T47D (cell line): ENCODE measurements at places on chromosomes 3 and 15.

GRCh38 chr3:50390508-50391224, 31.3 kb upstream of the TMEM115 start:
- no peak for DNase-seq

DNA sequence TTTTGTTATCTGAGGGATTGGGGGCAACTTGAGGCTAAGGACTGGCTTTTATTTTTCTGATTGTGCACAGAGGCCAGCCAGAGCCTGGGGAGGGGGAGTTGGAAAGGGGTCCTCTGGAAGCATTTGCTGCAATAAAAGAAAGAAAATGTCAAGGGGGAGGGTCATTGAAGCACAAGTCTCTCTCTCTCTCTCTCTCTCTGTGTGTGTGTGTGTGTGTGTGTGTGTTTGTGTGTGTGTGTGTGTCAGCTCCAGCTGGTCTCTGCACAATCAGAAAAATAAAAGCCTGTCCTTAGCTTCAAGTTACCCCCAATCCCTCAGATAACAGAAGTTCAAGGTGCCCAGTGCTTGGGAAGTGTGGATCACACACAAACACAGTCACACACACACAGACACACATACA, 52.1 kb upstream of the CCDC174 start:
- DNase-seq = no peak

DNA sequence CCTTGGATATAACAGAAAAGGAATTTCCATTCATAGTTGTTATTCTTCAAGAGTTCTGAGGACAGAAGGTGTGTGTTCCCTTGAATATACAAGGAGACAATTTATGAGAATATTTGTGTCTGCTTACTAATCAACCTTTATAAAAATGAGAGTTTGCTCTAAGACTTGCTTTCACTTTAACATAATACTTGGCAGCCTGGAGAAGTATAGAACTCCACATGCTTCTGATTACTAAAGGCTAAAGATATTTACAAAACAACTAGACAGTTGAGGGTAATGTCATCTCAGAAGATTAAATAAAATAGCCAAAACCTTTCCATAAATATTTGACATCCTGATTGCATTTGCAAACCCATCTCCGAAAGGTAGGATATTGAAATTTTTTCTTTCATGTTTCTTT, 727.1 kb upstream of the NAALADL2 start:
- DNase-seq = no peak

DNA sequence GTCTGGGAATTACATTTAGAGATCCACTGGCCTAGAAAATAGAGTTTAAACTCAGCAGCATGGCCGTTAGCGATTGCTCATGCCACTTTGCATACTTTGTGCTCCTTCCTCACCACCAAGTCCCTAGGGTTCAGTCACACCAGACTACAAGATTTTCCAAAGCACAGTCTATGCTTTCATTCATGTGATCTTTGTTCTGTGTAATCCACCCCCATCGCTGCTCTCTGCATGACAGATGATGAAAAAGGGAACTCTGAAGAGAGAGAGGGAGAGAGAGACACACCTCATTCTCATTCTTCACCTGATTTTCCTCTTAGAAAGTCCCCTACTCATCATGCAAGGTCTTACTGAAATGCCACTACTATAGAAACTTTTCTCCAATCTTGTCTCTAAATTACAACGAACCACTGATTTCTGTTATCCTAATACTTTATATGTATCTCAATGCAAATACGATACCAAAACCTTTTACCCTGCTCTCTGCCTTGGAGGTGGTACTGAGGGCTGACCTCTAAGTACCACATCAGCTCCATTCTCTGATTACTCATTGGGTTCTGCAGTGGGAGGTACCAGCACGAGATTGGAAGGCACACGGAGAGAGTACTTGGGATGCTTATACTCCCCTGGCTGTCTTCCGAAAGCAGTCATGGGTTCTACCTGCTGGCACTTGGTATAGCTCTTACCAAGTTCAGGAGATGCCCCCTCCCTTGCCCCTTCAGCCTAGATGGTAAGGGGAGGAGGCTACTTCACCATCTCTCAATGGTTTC, 1.1 kb upstream of the PARP15 start:
- no peak for DNase-seq

- DNase-seq = no peak
Measured at GRCh38 chr3:134485075-134485717, 589 bp downstream of the ANAPC13 start.

DNA sequence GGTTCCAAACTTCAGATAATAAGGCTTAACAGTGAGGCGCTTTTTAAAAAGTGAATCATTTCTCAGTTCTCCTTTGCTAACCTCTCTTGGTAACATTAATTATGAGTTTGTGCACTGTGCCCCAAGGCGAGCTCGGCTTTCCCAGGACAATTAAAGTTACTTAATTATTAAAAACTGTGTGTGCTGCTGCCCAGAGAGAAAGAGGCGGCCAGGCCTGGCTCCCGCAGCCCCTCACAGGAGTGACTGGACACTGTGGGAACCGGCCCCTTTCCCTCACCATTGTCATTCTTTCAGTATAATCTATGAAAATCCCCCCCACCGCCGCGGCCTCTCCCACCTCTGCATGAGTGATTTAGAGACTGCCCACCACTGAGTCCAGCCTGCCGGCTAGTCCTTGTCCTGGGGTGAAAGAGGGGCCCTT, 43.1 kb upstream of the HES1 start:
- DNase-seq = no peak

DNA sequence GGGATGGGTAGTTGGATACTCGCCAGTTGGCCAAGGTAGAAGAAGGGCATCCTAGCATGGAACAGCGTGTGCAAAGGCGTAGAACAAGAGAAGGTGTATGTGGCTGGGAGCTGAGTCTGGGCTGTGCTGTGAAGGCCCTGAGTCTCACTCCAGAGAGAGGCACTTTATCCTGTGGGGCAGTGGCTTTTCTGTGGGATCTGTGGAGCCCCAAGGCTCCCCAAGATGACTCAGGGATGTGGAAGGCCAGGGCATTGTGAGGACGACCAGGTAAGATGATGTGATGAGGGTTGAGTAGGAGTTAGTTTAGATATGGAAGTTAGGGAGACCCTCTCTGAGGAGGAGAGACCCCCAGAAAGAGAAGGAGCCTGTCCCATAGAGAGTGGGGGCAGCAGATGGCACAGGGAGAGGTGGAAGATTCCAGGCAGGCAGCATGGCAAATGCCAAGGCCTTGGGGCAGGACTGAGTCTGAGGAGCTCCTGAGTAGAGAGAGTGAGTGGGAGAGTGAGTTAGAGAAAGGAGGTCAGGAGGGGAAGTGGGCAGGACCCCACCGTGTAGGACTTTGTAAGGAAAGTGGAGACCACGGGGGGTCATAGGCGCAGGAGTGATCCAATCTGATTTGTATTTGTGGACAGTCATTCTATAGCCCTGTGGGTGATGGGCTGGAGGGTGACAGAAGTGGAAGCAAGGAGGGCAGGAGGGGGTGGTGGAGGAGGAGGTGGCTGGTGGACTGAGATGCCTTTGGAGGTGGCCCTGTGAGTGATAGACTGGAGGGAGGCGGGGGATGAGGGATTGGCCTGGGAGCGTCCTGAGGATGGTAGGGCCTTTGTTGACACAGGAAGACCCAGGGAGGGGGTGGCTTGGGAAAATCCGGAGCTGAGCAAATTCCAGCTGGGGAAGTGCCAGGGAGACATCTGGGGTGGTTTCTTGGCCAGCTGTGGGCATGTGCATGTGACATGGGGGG, 50.3 kb downstream of the FBLN2 start:
- no peak for DNase-seq

DNA sequence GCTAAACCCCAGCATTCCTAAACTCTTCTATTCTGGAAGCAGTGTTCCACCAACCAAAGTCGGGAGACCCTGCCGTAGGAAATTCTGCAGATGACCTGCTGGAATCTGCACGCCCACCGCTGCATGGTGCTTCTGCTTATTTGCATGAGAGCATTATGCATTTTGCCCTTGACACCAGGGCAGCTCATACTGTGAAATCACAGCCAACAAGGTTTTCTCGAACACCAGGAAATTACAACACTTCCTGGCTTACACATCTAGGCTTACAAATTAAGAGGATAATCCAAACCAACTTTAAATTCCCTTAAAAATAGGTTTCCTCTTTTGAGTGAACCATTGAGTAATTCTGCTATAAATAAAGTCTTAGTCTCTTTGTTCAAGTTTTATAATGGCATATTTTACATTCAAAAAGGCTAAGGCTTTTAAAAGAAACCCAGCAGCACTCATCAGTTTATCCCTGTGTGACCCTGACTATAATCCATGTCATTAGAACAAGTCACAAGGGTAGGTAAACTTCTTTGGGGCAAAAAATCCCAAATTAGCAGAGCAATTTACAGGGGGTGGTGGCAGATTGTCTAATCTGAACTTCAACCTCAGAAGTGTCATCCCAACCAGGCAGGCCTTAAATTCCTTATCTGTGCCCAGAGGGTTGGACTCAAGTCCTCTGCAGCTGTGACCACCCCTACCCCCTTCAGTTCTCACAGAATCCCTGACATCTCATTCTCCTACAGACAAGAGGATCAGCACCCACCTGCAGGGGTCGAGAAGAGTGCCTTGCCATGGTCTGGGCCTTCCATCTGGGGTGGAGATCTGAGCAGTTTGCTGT, 33.5 kb upstream of the RBP1 start:
- DNase-seq = no peak

- no peak for DNase-seq
Measured at GRCh38 chr3:10182950-10183349, 18.2 kb downstream of the IRAK2 start.

GRCh38 chr15:96037584-96037983, 292.9 kb upstream of the NR2F2 start:
- DNase-seq = no peak
